ENCODE measurements at places on chromosomes 12 and 14.

DNA sequence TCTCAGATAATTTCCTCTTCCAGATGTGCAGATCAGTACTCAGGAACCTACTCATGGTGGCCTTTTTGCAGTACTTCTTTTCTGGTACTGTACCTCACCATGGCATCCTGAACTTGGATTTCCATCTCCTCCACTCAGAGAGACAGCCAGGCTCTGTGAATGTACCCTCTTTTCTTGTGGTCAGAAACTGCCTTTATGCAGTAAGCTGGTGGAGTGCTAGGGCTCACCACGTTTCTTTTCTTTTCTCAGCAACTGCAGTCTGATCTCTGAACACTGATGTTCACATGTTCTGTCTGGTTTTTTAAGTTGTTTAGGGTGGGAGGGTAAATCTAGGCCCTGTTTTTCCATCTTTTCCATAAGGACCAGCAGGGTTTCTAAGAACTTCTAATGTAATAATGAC is 99.8 kb upstream of the NRXN3 start:
- DNase-seq = no peak

- no peak for DNase-seq
Observed at GRCh38 chr12:78323226-78323625, 492.5 kb downstream of the NAV3 start.

DNA sequence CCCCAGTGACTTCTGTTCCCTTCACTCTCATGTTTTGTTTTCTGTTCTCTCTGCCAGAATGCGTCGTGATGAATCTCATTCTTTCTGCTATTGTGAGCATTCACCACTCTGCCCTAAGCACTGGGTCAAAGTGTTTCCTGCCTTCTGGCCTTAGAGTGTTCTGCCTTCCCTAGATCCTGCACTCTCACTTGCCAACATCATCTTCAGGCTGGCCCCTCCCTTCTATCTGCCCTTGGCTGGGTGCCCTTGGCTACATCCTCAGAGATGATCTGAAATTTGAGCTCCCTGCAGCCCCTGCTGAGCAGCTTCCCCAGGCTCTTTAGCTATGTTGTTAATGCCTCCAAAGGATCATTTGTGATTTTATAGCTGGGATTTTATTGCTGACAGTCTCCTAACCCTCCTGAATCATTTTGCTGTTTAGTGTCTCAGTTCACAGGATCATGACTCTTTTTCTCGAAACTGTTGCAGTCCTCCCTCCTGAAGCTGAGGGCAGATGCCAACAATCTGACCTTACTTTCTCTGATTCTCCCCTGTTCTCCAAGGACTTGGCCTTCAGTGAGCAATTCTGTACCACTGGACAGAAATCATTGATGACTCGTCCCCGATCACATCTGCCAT is 4.5 kb downstream of the DHRS2 start:
- no peak for DNase-seq

DNA sequence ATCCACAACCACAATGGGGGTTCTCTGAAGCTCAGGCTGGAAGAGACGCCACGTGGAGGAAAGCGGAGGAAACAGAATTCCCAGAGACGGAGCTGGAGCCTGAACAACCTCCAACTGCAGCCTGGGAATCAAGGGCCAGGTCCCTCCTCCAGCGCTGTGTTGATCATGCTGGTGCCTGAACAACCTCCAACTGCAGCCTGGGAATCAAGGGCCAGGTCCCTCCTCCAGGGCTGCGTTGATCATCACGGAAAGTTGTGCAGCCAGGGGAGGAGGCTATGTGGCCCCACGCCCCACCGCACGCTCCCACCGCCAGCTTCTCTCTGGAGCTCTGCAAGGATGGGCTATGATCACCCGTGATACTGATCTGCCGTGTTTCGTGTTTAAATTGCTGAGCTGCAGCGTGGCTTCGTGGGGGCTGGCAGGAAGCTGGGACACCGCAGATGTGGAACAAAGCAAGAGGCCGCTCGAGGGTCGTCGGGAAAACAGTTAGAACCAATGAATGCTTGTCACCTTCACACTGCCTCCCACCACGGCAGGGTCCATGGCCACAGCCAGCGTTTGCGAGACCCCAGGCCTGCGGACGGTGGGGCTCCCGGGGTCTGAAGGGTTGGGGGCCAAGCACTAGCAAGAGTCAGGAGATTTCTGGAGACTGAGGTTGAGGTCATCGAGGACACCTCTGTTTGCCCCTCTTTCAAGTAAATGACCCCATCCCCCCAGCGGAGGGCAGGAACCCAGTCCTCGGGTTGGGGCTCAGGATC is 51.8 kb upstream of the FBRSL1 start:
- no peak for DNase-seq

DNA sequence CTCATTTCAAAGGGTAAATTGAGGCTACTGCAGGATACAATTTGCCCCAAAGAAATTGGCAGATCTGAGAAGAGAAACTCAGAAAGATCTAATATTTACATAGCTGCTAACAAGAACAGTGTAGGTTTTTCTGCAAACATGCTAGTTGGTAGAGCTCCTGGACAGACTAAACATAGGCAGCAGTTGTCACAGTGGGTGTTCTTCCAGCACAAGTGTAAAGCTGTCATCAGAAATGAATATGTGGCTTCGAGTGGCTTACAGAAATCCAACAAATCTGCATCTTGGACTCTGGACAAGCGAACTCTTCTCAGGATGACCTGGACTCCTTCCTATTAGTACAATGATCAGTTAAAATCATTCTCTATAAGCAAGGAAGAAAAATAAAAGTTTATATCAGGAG is 5.9 kb downstream of the CBX5 start:
- DNase-seq = no peak

DNA sequence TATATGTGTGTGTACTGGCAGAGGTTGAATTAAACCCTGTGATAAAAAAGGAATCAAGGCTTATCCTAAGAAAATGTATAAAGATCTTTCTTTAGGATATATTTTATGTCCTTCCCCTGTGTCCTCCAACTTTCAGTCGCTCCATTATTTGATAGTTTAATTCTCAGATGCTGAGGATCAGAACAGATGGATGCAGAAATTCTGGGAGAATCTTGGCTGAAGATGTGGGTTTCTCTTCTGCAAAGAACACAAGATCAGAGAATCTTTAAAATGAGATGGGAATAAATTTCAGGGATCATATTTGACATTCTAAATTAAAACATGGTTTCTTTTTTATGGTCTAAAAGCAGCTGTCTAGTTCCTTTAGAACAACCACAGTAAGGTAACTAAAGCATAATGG is 37.9 kb downstream of the LRFN5 start:
- no peak for DNase-seq

GRCh38 chr14:50821510-50822464 is 9.2 kb downstream of the NIN start:
- no peak for DNase-seq

DNA sequence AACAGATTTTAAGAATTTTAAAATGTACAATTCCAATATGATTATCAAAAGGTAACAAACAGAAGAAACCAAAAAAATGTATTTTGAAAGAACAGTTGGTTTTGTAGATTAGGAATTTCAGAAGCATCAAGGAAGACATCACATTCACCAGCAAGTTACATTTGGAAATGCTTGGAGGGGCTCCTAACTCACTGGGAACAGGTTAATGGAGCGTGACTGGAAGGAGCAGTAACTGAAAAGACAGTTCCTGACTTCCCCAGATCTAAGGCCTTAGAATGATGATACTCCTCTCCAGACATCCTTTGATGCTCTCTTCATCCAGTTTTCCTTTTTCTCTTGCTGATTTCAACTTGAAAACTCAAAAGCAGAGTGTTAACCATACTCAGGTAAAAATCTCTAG is 220.0 kb upstream of the EGLN3 start:
- no peak for DNase-seq

DNA sequence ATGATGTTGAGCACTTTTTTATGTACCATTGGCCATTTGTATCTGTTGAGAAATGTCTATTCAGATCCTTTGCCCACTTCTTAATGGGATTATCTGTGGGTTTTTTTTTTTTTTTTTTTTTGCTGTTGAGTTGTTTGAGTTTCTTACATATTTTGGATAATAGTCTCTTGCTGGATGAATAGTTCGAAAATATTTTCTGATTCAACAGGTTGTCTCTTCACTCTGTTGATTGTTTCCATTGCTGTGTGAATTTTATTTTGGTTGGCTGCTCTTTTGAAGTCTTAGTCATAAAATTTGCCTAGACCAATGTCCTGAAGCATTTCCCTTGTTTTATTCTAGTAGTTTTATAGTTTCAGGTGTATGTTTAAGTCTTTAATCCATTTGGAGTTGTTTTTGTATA is 64.5 kb downstream of the CAND1 start:
- no peak for DNase-seq

DNA sequence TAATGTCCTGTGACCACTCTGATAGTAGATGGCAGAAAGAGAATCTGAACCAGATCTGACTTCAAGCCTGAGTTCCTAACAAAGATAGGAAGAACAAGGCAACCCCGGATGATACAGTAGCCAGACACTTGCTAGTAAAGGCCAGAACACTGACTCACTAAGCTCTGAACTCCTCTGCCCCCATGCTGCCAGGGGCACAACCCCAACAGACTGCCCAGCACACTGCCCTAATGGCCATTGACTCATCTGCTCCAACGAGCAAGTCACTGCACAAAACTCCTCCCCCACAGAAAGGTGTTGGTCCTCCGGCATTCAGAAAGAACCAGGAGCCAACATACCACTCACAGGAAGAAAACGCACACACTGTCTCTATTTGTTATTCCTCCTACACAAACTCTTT is 179.6 kb upstream of the NUDT4 start:
- no peak for DNase-seq

DNA sequence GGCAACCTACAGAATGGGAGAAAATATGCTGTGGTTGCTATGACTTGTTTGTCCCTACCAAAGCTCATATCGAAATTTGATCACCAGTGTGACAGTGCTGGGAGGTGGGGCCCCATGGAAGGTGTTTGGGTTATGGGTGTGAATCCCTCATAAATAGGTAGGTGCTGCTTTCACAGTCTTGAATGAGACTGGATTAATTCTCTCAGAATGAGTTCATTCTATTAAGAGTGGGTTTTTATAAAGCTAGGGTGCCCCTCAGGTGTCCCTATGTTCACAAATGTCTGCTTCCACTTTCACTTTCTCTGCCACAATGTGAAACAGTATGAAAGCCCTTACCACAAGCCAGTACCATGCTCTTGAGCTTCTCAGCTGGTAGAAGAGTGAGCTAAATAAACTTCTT is 133.5 kb downstream of the CPNE8 start:
- DNase-seq = no peak

GRCh38 chr12:56129942-56130495 is 2.0 kb downstream of the ESYT1 start:
- DNase-seq = no peak

DNA sequence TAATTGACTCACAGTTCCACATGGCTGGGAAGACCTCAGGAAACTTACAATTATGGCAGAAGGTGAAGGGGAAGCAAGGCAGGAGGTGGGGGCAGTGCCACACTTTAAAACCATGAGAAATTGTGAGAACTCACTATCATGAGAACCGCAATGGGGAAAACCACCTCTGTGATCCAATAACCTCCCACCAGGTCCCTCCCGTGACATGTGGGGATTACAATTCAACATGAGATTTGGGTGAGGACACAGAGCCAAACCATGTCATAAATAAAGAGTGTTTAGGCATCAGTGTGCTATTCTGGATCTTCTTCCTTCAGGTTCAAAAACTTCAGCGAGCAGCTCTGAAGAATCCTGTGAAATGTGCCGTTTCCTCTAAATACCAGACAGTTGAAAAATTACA is 9.7 kb downstream of the DDX47 start:
- DNase-seq = no peak

DNA sequence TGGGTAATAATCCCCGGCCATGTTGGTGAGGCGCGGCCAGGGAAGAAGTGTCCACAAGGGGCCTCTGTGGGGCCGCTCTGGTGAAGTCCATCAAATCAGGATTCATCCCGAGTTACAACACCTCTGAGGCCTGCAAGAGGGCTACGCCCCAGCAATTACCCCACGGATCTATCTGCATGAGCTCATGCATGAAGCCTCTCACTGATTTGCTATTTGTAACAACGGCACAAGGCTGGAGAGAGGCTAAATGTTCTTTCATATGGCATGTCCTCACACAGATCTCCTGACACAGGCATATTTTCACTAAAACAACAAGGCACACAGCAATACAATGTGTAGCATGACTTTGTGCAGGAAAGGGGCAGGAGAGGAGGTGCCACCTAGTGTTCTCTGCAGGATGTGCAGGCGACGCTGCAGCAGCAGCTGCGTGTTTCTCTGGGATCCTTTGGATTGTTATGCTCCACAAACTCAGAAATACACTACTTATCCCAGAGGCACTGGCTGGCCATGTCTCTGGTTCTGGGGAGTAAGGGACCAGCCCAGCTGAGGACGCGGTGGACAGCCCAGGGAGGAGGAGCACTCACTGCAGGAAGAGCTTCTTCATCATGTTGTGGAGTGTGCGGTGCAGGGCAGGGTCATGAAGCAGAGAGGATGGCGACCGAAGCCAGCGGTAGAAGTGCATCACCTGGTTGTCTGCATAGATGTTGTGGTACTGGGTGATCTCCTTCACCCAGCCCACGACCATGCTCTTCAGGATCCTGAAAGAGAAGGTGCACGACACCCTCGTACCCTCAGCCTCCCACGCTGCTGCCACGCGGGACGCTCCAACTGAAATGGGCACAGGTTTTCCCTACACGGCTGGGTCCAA is 20.2 kb downstream of the P2RX2 start:
- DNase-seq = no peak

- no peak for DNase-seq
Observed at GRCh38 chr14:99157246-99157645, 114.8 kb downstream of the BCL11B start.

DNA sequence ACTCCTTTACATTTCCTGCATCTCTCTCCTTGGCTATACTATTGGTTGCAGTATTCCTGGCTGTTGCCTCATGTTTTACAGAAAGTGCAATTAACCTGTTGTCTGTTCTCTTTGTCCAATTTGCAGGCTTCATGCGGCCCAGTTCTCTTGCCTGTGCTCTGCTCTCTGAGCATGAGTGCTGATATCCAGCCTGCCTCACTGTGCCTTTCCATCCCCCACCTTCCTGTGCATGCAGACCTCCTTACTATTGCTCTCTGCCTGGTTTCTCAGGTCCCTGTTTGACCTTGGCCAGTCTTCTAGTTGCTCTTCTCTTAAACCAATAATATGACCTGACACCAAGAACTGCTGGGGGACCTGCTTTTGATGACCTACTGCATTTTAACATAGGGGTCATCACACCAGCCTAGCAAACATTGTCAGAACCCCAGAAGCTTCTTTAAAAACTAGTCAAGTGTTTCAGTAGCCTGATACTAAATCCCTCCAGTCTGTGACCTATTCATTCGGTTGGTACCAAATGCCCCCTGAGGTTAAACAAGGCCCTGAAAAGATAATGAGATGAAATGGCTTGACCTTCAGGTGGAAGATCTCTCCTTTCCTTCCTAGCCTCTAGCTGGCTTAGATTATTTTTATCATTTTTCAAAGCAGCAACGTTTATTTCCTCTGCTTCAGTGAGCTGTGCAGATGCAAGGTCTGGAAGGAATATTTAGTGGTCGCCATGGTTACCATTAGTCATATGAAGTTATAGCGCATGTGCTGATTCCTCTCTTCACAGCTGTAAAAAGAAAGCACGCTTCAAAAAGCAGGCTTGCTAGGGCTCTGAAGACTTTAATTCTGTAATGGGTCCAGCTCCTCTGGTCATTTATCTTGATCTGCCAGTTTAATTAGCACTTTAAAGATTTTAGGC is 216.5 kb downstream of the PHLDA1 start:
- DNase-seq = no peak
